ENCODE measurements at places on chromosomes 12 and 14.

GRCh38 chr14:26841920-26842741 lies 244.3 kb upstream of the NOVA1 start:
- no peak for DNase-seq

DNA sequence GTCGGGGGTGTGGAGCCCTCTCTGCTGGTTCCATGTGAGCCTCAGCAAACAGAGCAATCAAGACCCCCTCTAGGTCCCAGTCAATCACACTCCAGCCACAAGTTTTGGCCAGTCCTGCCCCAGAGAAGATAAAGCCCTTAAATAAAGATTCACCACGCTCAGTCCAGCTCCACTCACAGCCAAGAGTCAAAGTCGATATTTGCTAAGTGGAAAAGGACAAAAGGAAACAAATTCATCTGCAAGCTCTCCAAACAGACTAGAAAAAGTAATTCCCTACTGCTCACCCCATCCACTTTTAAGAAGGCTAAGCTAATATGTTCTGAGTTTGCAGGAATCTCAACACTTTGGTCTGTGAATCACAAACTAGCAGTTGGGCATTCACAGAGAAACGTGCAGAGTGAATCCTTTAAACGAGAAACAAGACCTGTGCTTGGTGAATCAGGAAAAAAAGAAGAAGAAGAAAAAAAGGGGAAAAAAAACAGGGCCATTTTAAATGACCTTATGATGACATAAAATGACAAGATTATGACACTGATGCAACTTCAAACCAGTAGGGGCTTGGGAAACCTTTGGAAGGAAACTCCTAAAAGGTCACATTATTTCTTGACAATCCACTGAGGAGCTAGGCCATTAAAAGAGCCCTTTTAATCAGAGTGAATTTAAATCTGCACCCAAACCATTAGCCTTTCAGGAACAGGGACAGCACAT lies 41.8 kb upstream of the FOXN3 start:
- DNase-seq: no peak

- no peak for DNase-seq
Measured at GRCh38 chr12:94127239-94128131, 20.9 kb upstream of the PLXNC1 start.

GRCh38 chr12:130965214-130965613 lies 11.5 kb downstream of the ADGRD1 start:
- no peak for DNase-seq

GRCh38 chr12:59164991-59165718 lies 244.9 kb upstream of the LRIG3 start:
- no peak for DNase-seq
